Fibroblast of gingiva (primary cell): ENCODE measurements at places on chromosomes 12 and 14.

DNA sequence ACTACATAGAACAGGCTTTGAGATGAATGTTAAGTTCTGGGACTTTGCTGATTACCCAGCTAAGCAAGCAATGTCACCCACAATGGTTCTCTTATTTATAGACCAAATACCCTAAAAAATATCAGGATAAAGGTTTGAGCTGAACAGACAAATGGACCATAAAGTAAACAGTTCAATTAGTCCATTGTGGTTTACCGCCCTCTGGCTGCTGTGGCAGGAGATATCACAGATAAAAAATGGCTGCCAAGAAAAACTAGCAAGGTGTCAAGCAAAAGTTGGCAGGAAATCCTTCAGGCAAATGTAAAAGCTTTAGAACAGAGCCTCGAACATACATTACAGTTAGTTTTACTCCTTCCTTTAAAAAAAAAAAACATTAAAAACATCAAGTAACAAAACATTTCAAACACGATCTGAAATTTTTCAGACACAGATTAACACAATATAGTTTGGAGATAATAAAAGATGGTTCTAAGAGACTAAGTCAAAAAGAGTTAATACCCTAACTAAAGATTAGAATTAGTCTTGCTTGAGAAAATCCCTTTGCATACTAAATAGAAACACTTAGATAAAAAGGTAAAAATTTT is 41.3 kb downstream of the MED13L start:
- peak; percentile 21 for DNase-seq

- no peak for DNase-seq
Observed at GRCh38 chr12:52042706-52043385, 8.4 kb upstream of the NR4A1 start.

- no peak for DNase-seq
Observed at GRCh38 chr12:95151821-95152220, 65.4 kb downstream of the FGD6 start.

DNA sequence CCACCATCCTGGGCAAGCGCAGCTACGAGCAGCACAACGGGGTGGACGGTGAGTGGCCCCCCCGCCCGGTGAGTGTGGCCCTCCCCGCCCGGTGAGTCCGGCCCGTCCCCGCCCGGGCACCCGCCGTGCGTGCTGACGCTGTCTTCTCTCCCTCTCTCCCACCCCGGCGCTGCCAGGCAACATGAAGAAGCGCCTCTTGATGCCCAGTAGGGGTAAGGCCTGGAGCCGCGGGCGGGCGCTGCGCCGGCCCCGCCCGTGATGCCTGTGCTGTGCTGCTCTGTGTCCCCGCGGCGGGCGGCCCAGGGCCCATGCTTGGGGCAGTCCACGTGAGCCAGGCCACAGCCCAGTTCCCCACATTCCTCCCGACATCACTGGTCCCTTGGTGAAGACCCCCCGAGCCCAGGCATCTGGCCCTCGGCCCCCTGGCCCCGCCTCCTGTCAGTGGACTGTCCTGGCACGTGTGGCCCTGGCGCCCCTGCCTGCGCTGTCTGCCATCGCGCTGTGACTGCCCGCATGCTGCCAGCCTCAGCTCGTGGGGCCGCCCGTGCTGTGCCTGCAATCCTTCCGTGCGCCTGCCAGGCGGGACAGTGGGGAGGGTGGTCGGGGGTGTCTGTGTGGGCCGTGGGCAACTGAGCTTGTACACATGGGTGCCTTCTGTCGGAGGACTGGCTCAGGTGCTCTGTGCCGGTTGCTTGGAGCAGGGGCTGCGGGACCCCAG is 7.9 kb upstream of the CRIP2 start:
- no peak for DNase-seq

- DNase-seq, result no peak
Observed at GRCh38 chr12:77949943-77950342, 119.2 kb downstream of the NAV3 start.

- DNase-seq, result peak; percentile 54
Observed at GRCh38 chr12:6647083-6647604, at the start of gene ACRBP. TSS of gene ACRBP (minus strand) at chr12:6647432. CDS start at chr12:6647366, 66 bp downstream.

DNA sequence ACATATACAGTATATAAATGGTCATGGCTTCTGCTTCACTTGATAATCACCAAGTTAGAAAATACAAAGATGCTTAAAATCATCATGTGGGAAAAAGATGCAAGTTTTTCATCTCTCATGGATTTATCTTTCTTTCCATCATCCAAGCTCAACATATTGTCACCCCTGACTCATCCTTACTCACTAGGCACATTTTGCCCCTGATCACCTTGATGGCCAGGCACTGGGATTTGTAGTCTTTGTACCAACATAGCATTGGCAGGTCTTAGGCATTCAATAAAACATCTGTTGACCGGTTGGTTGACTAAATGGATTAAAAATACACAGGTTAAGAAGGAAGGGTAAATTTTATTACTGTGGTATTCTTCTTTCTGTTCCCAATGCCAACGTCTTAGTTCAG is 28.1 kb downstream of the KLHDC2 start:
- no peak for DNase-seq

GRCh38 chr12:121711361-121712189 is 977 bp upstream of the TMEM120B start:
- DNase-seq, result no peak

DNA sequence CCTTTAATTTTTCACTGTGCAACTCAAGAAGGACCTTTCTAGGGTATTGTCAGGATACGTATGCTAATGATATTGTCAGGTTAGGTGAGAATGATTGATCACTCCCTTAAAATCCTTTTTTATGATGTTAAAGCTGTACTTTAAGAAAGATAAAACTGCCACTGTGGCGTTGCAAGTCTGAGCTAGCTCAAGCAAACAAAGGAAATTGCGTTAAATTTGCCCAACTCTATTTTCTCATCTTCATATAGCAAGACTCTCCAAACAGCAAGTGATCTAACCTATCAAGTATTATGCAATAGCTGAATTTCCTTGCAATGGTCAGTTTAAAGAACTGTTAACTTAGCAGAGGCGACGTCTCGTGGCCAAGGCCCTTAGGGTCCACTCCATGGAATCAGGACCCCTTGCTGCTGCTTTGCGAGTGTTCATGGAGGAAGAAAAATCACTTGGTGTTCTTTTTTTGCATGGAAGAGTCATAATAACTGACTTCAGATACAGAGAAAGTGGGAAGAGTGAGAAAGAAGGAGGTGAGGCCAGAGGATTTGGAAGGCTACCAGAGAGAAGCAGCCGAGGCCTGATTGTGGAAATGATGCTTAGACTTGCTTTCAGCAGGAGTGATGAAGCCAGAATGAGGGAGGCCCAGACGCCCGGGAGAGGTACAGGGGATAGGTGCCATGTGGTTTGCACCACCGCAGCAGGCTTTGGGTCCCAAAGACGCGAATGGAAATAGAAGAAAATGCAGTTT is 2.5 kb downstream of the TRAF3 start:
- DNase-seq, result no peak

GRCh38 chr14:71290960-71291466 is 383.8 kb downstream of the PCNX1 start:
- peak; percentile 25 for DNase-seq

- no peak for DNase-seq
Observed at GRCh38 chr14:54782751-54783659, 119.6 kb downstream of the GCH1 start.

DNA sequence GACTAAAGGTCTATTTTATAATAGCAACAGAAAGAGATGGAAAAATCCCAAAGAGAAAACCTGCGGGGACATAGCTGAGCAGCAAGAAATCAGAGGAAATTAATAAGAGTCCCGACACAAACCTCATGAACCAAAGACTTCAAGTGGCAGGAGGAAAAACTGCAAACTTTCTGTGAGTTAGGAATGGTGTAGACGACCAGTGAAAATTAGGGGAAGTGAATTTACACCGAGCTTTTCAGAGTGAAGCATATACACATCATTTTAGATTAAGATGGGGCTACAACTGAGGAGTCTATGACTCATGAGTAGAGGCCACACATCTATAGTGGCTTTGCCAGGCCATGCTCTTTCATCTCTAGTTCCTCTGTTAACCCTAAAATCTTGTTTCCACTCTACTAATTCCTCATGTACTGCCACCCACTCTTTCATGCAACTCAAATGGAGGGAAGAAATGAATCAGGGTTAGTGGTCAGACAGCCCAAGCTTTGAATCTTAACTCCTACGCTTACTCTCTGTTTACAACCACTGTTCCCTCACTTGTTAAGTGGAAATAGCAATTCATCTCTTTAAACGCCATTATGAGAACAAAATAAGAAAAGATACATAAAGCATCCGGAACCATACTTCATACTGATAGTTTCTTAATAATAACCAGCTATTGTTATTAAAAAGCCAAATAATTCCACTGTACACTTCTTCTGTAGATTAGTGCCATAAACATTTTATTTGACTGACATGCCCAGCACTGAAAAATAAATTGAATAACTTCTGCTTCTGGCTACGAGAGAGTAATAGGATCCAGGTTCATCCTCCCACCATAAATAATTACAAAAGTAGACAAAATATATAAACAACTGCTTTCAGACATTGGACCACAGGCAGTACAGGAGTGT is 219.3 kb downstream of the RMST start:
- no peak for DNase-seq

DNA sequence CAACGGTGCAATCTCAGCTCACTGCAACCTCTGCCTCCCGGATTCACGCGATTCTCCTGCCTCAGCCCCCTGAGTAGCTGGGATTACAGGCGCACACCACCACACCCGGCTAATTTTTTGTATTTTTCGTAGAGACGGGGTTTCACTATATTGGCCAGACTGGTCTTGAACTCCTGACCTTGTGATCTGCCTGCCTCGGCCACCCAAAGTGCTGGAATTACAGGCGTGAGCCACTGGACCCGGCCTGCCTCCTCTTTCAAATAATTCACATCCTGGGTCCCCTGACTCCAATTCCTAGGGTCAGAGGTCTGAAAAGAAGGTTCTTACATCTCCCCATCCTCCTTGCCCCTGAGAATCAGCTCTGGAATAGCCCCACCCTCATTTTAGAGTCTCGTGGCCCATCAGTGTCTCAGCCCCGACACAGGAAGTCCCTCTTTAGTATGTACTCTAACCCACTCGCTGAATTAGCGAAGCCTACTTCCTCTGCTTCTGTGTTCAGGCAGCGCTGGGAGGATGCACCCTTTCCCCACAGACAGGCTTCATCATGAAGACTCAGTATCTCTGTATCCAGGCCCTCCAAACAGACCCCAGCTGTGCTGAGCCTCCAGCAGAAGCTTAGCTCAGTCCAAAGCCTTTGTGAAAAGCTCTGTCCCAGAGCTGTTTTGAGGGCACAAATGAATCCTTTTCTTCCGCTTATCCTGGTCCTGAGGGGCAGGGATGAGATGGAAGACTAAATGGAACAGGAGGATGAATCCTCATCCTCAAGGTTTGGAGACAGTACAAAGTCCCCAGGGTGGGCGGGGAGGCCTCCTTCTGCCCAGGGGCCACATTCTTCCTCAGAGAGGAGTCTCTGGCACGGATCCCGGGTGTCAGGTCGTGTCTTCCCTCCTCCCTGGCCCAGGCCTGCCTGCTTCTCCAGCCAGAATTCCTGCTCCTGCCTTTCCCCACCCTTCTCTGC is 3.5 kb downstream of the LPAR5 start:
- DNase-seq, result no peak

DNA sequence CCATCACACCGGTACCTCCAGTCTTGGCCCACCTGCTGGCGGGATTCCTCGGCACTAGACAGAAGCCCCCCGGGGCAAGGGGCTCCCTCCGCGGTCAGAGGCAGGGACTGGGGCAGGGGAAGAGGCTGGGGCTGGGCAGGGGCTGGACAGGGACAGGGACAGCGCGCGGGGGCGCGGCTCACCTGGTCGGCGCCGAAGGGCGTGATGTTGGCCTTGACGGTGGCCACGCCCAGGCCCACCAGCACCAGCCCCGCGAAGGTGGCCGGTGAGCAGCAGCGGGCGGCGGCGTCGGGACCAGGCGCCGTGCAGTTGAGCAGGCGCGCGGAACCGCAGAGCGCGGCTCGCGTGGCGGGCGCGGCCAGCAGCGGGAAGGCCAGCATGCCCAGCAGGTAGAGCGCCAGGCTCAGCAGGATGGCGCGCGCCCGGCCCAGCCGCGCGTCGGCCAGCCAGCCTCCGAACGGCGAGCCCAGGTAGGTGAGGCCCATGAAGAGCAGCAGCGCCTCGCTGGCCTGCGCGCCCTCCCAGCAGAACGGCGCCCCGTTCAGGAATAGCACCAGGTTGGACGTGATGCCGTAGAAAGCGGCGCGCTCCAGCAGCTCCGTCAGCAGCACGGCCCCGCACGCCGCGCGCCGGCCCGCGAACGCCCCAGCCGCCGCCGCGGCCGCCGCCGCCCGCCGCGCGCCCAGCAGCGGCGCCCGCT is 392 bp downstream of the SLC15A4 start:
- no peak for DNase-seq

- no peak for DNase-seq
Observed at GRCh38 chr14:50647282-50647681, 20.8 kb downstream of the SAV1 start.

GRCh38 chr14:38042322-38042721 is 165.4 kb upstream of the SSTR1 start:
- DNase-seq, result peak; percentile 11

DNA sequence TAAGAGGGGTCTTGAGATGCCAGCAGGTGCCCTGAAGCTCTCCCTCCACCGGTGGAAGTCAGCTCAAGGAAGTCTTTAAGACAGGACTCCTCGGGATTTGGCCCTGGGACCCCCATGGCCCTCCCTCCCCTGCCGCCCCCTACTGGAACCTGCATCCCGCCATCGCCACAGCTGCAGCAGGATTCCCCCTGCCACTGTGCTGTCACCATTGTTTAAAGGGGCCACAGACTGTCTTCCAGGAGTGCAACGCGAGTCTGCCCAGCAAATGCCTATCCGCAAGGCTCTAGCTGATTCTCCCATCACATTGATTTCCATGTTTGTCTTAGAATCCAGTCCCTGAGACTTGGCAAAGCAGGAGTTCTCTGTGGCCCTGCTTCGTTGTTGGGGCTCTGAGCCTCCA is 770.8 kb upstream of the ALG10B start:
- no peak for DNase-seq

GRCh38 chr12:122882908-122883558 is 12.9 kb downstream of the VPS37B start:
- no peak for DNase-seq

DNA sequence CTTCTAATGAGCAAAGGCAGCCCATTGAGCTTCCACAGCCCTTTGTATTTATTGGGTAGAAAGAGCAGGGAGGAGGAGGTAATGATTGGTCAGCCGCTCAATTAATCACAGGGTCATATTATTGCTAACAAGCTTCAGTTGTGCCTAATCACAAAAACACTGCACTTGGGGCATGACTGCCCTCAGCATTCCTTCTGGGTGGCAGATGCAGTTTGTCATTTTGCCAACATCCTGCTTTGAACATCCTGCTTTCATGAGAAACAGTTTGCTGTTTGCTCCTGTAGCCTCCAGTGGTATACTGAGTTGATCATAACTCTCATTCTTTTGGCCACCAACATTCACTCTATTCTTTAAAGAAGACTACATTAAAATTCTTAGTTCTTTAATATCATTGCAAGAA is 462.9 kb upstream of the MIS18BP1 start:
- no peak for DNase-seq
